Esophagus mucosa (tissue), 1 donor: ENCODE measurements at places on chromosomes 1 and 21. TPM values are rescaled to one million over a fixed set of nuclear protein-coding genes. Genes with fewer than 3 reads are reported as not detected.

DNA sequence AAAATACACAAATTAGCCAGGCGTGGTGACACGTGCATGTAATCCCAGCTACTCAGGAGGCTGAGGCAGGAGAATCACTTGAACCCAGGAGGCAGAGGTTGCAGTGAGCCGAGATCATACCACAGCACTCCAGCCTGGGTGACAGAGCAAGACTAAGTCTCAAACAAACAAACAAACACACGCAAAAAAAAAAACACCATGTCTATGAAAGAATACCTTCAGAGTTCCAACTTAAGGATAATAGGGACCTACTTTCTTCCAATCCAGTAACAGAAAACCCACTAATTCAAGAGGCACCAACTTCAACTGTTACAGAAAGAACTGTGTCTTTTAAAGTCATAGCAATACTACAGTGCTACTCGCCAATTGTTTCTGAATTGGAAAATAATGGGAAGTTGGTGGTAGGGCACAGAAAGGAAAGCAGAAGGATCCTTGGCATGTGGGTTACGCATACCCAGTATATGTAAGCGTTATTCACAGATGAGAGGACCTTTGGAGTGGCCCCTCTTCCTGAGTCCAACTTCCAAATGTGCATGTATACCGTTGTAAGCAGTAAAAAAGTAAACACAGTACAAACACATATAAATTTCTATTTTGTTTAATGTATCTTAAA is 87.0 kb downstream of the ACBD6 start:
- ATAC-seq, result no peak

DNA sequence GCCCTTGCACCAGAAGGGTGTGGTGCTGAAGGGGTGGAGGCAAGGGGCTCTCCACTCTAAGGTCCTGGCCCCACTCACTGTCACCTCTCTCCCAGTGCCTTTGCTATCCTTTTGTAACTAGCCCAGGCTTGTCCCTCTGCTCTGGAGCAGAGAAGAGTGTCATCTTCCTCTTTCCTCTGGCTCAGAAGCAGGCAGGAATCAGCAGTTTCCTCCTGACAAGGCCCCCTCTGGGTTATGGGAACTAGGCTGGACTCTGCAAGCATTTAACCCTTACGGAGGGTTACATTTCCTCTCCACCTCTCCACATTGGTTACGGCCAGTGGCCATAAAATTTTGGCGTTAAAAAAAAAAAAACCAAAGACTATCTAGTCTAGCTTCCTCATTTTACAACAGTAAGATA is 30.4 kb downstream of the PLXNA2 start:
- no peak for ATAC-seq

NMNAT2 gene
- total RNA-seq, result 0.04 TPM

GRCh38 chr1:6491480-6491962 is at the start of gene PLEKHG5:
Gene PLEKHG5 (minus strand): TSS chr1:6491667. CDS start chr1:6477571, 14,096 bp downstream.
- peak; percentile 44 for ATAC-seq
